SW 1271 (cell line): ENCODE measurements at places on chromosomes 3 and 15.

- DNase-seq: peak; percentile 94
Observed at GRCh38 chr15:56040081-56041035, 46.9 kb upstream of the NEDD4 start.

GRCh38 chr3:108008106-108008505 lies 82.7 kb downstream of the CD47 start:
- no peak for DNase-seq

DNA sequence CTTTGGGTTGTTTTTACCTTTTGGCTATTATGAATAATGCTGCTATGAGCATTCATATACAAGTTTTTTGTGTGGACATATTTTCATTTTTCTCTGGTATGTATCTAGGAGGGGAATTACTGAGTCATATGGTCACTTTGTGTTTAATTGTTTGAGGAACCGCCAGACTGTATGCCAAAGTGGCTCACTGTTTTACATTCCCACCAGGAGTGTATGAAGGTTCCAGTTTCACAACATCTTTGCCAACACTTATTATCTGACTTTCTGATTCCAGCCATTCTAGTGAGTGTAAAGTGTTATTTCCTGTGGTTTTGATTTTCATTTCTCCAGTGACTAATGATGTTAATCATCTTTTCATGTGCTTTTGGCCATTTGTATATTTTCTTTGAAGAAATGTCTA lies 51.8 kb downstream of the CMTM7 start:
- no peak for DNase-seq

GRCh38 chr3:8369638-8370037 lies 132.0 kb upstream of the LMCD1 start:
- DNase-seq: no peak

- DNase-seq: peak; percentile 44
Observed at GRCh38 chr15:65638681-65639089, 16.9 kb downstream of the SLC24A1 start.
